K562 (cell line): ENCODE measurements at places on chromosomes 11 and 22. TPM values are rescaled to one million over a fixed set of nuclear protein-coding genes. Genes with fewer than 3 reads are reported as not detected.

TMEM86A gene
- 0.27 and 0.40 TPM in 2 replicates for polyA plus RNA-seq

SLC37A2 gene
- polyA plus RNA-seq = 1.0 and 1.2 TPM in 2 replicates

MMP3 gene
- not detected in 2 replicates for polyA plus RNA-seq

OR2AG1 gene
- polyA plus RNA-seq = 0.05 TPM in 1 of 2 replicates, not detected in the other
